ENCODE measurements at places on chromosomes 6 and 20.
A peak's percentile ranks its signal among the peaks of the same experiment; 100 is the strongest.

GRCh38 chr6:166658115-166658791 lies 31.2 kb upstream of the RPS6KA2 start:
- no peak for DNase-seq

GRCh38 chr20:61332016-61332975 lies 80.2 kb downstream of the CDH4 start:
- DNase-seq = no peak

- DNase-seq = no peak
Measured at GRCh38 chr6:132820629-132821381, 6.4 kb downstream of the RPS12 start.

DNA sequence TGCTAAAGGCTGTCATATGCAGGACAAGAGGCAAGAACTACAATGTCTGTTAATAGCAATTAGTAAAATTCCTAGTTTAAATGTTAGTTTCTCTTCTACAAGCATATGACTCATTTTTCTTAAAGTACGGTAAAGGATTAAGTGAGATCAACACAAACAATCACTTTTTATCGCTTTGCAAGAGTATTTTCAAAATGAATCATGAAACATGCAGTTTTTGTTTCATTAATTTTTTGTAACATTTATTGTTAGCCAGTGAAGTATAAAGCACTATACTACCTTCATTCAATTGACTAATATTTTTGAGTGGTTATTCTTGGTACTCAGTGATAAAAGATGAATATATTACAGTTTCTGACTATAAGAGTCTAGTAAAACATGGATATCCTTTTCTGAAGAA lies 138.6 kb downstream of the AHI1 start:
- no peak for DNase-seq

GRCh38 chr6:17011985-17012384 lies 89.9 kb upstream of the STMND1 start:
- DNase-seq = no peak

GRCh38 chr6:158847786-158848185 lies 28.6 kb upstream of the EZR start:
- DNase-seq = no peak

- no peak for DNase-seq
Measured at GRCh38 chr6:147043994-147044477, 160.2 kb upstream of the STXBP5 start.

DNA sequence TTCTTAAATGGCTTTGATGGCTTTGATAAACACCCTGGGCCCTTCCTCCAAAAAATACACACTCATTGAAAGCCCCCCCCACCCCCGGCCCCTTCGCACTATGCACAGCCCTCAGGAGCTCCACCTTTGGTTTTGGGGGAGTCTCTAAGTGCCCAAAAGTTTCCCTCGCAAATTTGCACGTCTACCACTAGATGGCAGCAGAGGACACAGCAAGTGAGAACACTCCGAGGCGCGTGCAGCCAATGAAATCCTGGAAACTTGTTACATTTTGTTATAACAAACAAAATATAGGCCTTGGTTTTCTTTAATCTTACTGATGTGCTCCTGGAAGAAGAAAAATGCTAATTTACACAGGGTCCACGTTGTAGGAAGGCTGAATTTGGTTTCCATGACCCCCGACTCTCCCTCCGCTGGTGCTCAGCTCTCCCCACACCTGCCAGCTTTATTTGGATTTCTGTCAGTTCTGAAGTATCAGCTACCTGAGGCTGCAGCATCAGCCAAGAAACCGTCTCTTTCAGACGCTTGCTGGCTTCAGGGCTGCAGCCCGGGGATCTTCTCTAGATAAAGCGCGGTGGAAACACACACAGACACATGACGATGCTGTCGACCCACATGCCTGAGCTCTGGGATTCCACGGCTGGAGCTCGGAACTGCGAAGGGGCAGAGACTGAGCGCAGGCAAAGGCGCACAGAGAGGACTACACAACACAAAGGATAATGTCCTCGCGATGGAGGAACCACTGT lies 148.3 kb upstream of the RPS6KA2 start:
- peak; percentile 87 for DNase-seq

DNA sequence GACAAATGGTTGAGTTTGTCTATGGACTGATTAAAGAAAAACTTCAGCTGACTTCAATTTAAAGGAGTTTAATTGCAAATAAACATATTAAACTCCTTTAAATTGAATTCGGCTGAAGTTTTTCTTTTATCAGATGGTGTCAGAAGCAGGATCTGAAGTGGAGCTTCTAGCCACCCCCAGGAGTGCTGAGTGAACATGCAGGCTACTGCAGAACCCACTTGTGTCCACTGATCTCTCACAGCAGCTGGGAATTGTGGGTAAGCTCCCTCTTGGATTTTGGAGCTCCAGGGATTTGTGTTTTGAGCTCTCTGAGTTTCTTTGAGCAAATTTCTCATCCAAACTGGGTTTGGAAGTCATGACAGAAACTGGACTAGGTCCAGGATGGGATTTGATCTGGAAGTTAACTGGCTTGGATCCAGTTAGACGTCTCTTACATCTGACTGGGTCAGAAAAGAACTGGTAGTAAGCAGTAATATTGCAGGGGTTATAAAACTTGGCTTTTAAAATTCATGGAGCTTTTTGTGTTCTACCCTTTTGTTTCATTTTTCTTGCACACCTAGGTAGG lies 95.8 kb upstream of the UST start:
- DNase-seq = no peak

- no peak for DNase-seq
Measured at GRCh38 chr6:152428126-152428525, 209.0 kb downstream of the SYNE1 start.

GRCh38 chr20:51750770-51751388 lies 17.3 kb downstream of the ATP9A start:
- no peak for DNase-seq

GRCh38 chr20:49987868-49988690 lies 5.3 kb downstream of the SNAI1 start:
- no peak for DNase-seq

GRCh38 chr6:131791476-131791875 lies 16.3 kb upstream of the ENPP1 start:
- no peak for DNase-seq

DNA sequence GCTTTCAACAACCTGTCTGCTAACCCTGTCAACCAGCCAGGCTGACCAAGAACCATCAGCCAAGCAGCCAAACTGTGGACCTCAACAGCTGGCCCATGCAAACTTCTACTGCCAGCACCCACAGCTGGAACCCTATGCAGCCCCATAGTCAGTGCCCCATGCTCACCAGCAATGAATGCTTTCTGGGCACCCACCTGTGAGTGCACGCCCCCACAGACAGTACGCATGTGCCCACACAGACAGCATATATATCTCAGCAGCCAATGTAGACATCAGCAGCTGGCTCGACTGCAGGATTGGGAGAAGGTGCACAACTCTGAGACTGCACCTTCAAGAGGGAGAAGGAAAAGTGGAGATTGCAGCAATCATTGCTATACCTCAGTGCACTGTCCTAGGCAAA lies 1534.6 kb downstream of the GRIK2 start:
- DNase-seq = no peak

DNA sequence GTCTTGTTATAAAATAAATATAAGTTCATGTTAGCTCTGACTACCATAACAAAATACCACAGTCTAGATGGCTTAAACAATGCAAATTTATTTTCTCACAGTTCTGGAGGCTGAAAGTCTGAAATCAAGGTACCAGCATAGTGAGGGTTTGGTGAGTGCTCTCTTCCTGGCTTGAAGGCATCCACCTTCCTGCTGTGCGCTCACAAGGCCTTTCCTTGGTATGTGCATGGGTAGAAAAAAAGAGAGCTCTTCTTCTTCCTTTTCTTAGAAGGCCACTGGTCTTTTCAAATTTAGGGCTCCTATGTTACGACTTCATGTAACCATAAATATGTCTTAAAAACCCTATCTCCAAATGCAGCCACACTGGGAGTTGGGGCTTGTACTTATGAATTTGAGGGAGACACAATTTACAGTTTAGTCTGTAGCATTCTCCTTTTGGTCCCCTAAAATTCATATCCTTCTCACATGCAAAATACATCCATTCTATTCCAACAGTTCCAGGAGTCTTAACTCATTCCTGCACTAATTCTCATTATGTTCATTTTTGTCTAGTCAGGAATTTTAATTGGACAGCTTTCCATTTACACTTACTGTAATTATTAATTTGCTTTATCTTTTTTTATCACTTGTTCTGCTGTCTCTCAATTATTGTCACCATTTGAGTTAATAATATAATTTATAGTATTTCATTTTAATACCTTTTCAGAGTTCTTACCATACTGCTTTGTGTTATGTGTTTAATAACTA lies 381.9 kb upstream of the EPHA7 start:
- no peak for DNase-seq

- DNase-seq = no peak
Measured at GRCh38 chr20:51994751-51995417, 192.6 kb upstream of the SALL4 start.

DNA sequence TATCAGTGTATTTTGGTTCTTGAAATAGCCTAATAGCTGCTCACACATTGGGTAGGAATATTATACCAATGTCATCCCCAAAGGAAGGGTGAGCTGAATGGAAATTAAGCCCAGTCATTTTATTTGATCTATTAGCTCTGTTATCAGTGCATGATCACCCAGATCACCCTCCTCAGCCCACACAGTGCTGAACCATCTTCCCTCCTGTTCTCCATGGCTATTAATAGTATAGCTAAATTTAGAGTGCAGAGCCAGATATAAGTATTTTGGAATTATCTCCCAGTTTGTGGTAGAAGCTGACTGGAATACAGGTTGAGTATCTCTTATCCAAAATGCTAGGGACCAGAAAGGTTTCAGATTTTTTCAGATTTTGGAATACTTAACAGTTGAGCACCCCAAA lies 45.4 kb downstream of the KCTD20 start:
- no peak for DNase-seq

DNA sequence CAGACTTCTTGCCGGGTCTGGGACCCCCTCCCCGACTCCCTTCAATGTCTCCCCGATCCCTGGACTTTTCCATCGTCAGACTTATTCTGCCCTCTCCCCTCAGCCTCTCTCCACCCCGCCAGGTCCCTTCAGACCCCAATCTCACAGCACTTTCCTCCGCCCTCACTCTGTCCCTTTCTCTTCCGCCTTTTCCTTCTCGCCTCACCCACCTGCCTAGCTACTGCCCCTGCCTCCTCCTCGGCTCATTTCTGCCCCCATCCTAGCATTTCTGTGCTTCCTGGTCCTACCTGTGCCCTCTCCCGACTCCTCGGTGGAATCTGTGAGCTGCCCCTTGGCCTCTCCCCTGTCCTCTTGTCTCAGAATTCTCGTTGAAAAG lies 616 bp downstream of the CHMP4B start:
- no peak for DNase-seq

DNA sequence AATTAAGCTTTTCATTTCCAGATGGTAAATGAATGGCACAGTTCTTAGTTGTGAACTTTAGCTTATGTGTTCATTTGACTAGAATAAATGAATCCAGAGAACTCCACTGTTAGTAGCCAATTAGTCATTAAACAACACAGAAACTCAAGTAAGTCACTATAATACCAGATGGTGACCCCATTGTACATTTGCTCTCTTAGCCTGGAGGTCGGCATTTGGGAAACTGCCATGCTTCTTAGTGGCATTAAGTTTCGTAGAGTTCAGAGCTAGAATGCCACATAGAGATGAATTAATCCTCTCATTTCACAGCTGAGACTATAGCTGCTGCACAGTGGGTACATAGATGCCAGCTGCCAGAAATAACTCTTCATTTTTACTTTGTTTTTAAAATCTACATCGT lies 10.8 kb upstream of the DTNBP1 start:
- DNase-seq = no peak

DNA sequence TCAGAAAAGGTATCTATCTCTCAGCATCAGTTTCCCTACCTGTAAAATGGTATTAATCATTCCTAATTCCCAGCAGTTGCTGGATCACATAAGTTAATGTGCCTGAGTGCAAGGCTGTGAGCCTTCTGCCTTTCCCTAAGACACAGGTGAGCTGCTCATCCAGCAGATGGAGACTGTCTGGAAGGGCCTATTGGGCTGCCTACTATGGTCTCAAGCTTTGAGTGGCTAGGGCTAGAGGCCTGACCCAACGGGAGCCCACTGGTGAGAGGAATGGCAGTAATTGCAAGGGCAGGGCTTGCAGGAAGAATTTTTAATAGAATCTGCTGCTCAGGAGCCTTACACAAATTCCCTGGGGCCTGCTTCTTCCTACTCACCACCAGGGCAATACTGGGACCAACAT lies 4.3 kb downstream of the KHDC1 start:
- DNase-seq = no peak

DNA sequence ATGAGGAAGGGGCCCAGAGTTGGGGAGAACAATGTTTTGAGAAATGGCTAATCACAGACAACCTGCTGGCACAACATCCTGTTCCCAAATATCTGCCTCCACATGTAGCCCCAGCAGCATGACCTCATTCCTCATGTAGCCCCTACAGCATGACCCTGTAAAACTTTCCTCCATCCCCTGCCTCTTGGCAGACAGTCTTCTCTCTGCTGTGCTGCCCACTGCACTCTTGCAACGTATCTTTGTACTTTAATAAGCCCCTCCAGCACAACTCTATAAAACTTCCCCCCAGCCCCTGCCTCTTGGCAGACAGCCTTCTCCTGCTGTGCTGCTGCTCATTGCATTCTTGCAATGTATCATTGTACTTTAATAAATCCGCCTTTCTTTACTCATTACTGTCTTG lies 278.8 kb downstream of the HDGFL1 start:
- no peak for DNase-seq

GRCh38 chr6:13522656-13523055 lies 35.3 kb upstream of the GFOD1 start:
- no peak for DNase-seq

DNA sequence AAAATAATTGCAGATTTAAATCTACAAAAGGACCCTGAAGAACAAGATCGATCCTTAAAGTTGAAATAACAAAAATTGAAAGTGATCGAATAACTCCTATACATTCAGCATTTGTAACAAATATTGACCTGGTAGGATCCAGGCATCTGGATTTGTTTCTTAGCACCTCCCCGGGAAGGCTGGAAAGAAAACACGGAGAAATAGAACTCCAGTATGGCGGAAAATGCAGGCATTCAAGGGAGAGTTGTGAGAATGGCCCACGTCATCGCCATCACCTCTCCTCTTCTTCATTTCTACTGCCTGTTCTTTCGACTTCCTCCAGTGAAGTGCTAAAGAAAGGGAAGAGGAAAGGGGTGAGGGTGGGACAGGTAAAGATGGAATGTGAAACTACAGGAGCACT lies 242.3 kb upstream of the TFAP2D start:
- DNase-seq = no peak

GRCh38 chr20:61420781-61421180 lies 168.7 kb downstream of the CDH4 start:
- DNase-seq = no peak

DNA sequence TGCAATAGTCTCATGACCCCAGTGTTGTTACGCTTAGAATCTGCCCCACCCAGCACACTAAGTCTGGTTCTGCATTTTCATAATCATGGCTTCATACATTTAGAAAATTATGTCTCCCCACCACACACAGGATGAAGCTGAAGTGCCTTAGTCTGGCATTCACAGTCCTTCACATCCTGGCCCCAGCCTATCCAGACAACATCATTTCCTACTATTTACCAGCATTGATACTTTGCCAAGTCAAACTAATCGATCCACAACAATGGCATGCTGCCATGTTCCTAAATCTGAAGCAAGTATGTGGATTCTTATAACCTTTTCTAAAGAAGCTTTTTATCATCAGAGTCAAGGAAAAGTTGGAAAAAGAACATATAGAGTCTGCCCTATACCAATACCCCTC lies 132.4 kb upstream of the FBXL4 start:
- no peak for DNase-seq

- DNase-seq = no peak
Measured at GRCh38 chr20:43571310-43571709, 12.5 kb downstream of the SGK2 start.

Measured in GM13976 (cell line).